CD4-positive, alpha-beta T cell treated with Interferon gamma for 1 hour (primary cell): ENCODE measurements at places on chromosomes 2 and 18.

GRCh38 chr18:49866680-49867079 is 53.3 kb upstream of the ACAA2 start:
- no peak for DNase-seq

GRCh38 chr2:223860809-223861738 is 23.7 kb upstream of the AP1S3 start:
- no peak for DNase-seq

GRCh38 chr2:227222292-227222691 is 57.9 kb downstream of the COL4A3 start:
- no peak for DNase-seq

DNA sequence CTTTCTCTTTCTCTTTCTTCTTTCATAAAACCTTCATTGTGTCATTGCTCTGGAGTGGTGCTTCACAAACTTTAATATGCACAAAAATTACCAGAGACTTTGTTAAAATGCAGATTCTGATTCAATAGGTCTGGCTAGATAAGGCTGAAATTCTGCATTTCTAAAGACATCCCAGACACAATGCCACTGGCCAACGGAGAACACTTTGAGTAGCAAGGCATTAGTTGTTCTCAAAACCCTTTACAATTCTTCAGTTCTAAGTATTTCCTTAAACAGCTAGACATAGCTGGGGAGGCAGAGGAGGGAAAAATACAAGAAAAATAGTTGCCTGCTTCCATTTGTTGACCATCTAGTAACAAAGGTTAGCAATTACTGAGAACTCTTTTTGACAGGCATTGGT is 101.8 kb upstream of the PIK3C3 start:
- DNase-seq, result no peak

DNA sequence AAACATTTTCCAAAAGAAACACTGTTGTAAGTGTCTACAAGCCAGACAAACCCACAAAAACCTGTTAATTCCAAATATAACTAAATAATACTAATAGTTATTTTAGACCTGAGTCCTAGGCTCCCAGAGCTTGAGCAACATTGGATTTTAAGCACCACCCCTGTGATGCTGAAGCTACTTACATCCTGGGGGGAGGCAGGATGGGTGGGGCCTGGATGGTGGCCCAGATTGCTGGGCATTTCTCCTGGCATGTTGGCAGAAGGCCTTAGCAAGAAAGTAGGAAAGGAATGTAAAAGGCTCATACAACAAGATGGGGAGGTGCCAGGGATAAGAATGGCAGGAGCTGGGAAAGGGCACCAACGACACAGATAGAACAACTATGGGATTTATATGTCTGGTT is 50.7 kb upstream of the OTX1 start:
- DNase-seq, result no peak

DNA sequence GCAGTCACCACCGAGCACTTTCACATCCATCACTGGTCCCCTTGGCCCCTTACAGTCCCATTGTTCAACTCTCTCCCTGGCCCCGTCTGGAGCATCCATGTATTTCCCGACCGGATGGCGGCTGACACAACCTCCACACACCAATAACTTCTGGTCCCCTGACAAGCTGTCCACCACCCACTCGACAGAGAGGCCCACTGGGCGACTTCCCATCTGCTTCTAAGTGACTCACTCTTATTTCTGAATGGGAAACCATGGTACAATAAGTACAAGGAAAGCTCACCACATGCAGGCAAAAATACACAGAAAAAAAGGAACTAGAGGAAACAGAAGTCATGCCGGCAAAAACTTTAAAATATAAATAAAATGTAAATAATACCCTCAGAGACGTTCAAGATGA is 82.9 kb upstream of the RAB12 start:
- no peak for DNase-seq

- no peak for DNase-seq
These were observed 117.6 kb downstream of the TPGS2 start for GRCh38 chr18:36711014-36711725.

GRCh38 chr18:73414598-73414997 is 546.8 kb upstream of the NETO1 start:
- DNase-seq, result no peak

- DNase-seq, result no peak
These were observed 272.5 kb downstream of the DSEL start for GRCh38 chr18:67243799-67244587.

DNA sequence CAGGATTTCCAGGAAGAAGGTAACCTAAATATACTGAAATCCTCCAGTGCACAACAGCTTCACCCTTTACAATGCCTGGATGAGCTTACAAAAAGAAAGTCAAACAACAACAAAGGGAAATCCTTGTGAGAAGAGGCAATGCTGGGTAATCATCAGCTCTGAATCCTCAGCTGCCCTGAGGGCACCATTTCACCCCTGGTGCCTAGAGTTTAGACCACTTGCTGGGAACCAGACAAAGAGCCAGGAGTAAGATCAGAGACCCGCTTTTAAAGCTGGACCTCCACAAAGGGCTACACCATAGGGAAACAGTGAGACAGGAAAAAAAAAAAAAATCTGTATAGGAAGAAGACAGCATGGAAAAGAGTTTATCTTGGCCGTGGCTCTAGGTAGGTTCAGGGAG is 97.0 kb downstream of the FOXI3 start:
- no peak for DNase-seq

DNA sequence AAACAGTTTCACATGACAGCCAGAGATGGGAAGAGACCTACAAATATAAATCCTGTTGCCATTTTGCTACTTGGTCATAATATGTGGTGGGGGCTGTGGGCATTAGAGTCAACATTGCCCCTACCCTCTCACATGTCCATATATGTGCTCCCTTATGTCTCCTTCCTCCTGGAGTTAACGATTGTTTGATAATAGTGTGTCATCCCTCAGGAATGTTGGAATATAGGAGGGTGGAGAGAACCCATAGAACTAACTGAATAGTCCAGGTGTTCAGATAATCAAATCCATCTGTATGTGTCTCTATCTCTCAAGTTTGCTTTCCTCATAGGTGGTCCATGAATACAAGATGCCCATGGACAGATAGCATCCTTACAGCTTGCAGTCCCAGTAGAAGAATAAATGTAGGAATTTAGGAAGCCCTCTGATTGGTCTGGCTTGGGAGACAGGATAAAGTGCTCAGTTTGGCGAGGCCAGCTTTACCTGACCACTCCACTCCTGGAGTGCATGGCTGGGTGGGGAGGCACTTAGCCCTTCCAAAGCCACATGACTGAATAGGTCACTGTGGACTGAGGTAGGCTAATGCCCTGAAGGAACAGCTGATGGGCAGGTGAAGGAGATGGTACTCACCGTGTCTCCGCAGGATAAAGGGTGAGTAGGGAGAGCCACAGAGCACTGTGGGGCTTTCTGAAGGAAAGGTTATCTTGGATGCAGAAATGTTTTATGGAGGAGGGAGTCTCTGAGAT is 166.9 kb downstream of the CDCA7 start:
- no peak for DNase-seq

GRCh38 chr2:145016711-145017110 is 496.8 kb upstream of the ZEB2 start:
- DNase-seq, result no peak

GRCh38 chr2:169036736-169037440 is 5.8 kb upstream of the ABCB11 start:
- peak; percentile 17 for DNase-seq

DNA sequence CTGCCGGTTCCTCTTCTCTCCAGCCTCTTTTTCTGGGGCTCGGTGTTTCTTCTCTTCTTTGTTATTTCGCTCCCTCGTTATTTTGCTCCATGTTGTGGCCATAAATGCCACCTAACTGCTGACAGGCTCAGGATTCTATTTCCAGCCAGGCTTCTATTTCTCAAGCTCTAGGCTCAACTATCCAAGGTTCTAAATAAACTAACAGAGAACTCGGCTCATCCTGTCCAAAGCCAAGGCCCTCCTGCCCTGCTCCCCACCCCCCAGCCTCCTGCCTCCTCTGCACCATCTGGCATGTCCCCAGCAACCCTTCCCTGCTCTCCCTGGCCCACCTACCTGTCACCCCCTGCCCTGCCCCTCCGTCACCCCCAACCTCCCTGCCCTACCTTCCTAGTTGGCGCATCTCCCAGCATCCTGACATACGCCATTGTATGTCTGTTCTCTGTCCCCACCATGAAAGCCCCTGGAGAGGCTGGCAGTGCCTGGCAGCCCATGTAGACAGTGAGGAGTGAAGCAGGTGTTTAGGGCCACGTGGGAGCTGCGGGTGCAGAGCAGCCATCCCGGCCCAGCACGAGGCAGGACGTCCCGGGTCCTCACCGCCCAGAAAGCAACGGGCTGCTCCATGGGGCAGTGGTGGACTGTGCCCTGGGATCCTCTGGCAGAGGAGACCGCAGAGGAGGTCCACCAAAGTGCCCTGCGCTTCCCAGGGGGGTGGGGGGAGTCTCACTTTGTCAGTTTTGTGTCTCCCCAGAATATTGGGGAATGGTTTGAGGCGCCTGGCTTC is 186.9 kb downstream of the TWIST2 start:
- DNase-seq, result no peak

- DNase-seq, result no peak
These were observed 109.0 kb upstream of the SLC35G4 start for GRCh38 chr18:11500153-11501122.

DNA sequence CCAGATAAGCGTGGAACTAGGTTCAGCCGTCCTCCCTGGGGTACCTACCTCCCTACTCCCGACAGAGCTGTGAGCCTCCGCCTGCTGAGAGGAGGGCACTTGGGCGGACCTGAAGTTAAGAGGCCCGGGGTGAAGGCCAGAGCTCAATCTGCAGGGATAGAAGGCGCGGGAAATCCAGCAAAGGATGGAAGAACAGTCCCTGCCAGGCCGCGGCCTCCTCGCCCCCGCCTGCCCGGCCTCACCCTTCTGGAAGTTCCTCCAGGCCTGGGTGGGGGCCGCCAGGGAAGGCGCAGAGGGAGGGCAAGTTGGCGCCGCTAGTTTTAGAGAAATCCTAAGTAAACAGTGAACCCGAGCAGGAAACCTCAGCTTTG is 13.0 kb downstream of the EN1 start:
- DNase-seq, result no peak

- DNase-seq, result no peak
These were observed 12.8 kb downstream of the TFPI start for GRCh38 chr2:187541086-187542085.

DNA sequence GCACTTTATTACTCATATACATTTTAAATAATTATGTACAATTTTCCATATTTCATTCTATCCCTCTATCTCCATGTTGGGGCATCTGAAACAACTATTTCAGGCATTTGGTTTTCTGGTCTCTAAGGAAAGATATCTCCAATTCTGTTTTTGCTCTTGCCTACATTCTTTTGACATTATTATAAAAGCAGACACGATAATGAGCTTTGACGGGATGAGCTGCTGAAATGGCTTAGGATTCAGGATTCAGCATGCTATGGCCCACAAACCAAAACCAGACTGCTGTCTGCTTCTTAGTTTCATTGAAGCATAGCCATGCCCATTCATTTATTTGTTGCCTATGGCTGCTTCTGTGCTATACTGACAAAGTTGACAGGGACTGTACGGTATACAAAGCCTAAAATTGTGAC is 42.7 kb upstream of the GLS start:
- DNase-seq, result no peak

DNA sequence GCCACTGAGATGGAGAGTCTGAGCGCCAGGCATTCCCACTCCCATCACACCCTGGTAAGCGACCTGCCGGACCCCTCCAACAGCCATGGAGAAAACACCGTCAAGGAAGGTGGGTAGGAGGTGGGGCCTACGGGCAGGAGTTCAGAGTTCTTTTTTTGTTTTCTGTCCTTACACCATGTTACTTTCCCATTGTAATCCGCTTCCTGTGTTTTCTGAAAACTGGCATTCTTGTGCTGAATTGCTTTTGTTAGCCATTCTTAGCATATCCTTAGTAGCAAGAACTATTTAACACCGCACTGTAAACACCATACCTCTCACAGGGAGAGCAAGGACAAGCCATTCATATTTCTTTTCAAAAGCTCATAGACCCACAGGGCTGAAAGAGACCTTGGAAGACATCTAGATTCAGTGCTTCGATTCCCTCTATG is 46.2 kb downstream of the UNC80 start:
- DNase-seq, result no peak

GRCh38 chr2:151181524-151181923 is 80.1 kb downstream of the RBM43 start:
- DNase-seq, result no peak

DNA sequence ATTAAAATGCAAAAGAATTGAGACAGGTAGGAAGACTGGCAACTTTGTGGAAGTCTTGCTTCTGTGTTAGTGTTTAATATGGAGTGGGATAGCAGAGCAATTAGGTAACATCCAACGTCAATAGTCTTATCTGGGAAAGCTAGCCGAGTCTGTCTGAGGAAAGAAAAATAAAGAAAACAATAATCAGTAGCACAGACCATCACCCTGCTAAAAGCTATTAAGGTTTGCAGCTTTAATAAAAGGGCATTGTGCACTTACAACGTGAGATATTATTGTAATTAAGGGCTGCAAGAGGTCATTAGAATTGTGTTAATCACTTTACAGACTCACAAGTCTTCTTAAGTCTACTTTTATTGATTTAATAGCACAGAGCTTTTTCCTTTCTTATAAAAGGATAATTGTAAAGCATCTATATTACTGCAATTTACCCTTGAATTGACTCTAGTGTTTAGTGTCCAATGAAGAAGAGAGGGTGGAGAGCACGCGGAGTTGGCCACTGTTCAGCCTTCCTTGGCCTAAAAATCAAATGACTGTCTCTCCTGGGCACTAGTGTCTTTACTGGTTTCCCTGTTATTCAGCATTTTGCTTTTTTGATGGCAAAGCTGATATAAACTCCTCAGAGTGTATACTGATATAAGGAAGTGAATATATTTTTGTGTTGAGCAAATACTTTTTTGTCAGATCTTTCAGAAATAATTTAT is 2.0 kb downstream of the CDH7 start:
- DNase-seq, result no peak
